KBM-7 (cell line): ENCODE measurements at places on chromosomes 3 and 15.

DNA sequence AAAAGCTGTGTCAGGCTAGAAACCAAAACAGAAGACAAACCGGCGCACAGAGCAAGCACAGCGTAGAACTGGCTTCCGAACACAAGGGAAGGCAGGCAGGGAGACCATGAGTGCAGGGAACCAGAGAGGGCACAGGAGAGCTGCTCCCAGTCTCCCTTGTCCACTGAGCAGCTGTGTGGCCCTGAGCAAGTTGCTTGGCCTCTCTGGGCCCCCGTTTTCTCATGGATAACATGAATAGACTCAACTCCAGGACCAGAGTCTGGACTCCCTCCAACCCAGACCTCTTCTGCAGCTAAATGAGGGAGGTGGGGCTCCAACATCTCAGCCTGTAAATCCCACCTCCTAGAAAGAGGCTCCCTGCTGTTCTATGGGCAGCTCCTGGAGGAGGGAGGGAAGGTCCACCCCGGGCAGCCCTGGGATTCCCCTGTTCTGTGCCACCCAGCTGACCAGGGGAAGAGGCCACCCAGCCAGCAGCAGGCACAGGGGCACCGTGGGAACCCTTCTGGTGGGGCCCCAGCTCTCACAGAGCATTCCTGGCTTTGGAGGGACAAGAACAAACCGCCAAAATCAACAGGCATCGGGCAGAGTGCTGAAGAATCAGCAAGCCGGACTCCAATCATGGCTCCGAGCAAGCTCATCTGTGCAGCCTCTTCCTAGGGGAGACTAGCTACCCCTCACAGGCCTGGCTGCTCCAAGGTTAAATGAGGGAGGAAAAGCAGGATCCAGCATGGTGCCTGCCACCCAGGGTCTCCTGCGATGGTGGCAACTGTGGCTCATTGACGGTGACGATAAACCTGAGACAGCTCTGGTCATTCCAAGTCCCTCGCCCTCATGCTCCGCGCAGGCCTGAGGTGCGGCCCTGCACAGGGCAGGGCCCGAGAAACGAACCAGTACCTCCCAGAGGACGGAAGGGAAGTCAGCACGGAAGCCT is 15.1 kb downstream of the XXYLT1 start:
- DNase-seq = no peak

- DNase-seq = no peak
Measured at GRCh38 chr3:191959876-191960413, 499.0 kb downstream of the PYDC2 start.

GRCh38 chr15:43799945-43800285 is at the start of gene SERINC4:
Gene SERINC4, minus strand, starts transcription at chr15:43800220. Its CDS starts 234 bp downstream, at chr15:43799986.
- no peak for DNase-seq

DNA sequence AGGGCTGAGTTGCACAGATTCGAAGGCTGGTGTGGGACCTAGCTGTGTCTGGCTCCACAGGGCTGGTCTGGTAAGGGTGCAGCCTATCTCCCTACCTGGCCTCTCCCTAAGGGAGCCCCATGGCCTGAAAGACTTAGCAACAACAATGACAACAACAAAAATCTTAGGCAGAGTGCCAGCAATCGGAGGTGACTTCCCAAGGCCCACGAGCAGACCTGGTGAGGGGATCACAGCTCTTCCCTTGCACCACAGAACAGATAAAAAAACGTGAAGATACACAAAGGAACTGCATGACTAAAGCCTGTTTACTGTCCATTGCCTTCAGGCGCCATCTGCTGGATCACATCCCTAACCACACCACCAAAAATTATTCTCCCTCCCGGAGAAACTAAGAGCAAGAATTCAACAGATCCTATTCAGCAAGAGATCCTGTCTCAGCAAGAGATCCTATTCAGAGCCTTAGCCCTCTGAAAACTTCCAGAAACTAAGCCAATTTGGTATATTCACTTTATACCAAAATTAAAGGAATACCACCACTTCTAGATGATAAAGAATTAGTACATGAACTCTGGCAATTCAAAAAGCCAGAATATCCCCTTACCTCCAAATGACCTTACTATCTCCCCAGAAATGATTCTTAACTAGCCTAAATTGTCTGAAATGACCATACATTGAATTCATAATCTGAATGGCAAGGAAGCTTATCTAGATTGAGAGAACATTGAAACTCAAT is 24.1 kb upstream of the OR5K4 start:
- DNase-seq = peak; percentile 72

- no peak for DNase-seq
Measured at GRCh38 chr15:39287322-39288195, 293.3 kb upstream of the THBS1 start.

DNA sequence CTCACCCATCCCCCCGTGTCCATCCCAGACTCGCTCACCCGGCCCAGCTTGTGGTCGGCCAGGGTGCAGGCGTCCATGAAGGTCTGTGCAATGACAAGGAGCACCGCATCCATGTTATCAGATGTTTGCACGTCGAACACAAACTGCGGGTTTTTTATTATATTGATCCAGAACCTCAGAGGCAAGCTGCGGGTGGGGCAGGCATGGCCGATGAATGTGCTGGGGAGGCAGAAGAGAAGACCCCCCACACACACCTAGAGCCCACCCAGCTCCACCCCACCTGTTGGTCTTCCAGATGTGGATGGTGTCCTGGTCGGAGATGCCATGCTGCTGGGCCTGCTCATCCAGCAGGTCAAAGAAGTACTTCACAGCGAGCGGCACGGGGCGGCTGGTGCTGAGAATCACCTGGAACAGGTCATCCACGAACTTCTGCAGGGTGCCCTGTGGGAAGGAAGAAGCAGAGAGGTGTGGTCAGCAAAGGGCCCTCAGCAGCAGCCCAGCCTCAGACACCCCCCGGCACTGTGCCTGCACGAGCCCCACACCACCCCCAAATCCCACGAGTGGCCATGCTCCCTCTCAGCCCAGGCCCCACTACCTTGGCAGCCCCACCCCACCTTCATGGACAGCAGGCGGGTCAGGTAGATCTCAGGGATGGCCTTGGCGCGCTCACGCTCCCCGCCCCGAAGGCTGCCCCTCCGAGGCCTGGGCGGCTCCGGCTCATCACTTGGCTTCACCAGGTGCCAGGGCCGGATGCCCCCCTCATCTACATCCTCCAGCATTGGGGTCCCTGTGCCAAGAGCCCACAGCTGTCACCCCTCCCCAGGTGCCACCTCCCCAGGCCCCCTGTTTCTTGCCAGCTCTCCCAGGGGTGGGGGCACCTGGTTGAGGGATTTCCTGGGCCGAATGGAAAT is 20.3 kb downstream of the PLXNB1 start:
- DNase-seq = no peak

GRCh38 chr3:57706462-57706861 is 13.6 kb upstream of the DENND6A start:
- DNase-seq = peak; percentile 12

DNA sequence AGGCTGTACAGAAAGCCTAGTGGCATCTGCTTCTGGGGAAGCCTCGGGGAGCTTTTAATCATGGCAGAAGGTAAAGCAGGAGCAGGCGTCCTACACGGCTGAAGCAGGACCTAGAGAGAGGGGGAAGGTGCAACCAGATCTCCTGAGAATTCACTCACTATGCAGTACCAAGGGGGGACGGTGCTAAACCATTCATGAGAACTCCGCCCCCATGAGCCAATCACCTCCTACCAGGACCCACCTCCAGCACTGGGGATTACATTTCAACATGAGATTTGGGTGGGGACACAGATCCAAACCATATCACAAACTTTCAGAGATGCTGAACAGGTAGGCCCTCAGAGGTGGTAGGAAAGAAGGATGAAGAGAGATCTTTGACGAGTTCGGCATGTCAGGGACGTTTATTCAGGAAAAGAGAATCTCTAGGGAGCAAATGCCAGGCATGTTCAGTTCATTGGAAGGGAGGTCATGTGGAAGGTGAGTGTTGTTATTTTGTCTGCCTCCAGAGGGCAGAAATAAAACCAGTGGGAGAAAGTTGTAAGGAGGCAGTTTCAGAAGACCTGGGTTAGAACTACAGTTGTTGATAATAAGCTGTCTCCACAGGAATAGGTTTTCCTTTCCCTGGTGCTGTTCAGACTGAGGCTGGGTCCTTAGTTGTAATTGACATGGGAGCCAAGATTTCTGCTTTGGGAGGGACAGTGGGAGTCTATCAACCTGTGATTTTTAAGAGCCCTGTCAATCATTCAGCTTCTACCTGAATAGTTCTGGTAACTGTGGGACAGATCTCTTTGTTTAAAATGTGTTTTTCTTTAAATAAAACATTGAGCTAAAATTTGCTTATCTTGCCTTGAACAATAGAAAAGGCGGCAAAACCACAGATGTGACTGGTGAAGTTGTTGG is 4.3 kb upstream of the FNDC3B start:
- peak; percentile 72 for DNase-seq

DNA sequence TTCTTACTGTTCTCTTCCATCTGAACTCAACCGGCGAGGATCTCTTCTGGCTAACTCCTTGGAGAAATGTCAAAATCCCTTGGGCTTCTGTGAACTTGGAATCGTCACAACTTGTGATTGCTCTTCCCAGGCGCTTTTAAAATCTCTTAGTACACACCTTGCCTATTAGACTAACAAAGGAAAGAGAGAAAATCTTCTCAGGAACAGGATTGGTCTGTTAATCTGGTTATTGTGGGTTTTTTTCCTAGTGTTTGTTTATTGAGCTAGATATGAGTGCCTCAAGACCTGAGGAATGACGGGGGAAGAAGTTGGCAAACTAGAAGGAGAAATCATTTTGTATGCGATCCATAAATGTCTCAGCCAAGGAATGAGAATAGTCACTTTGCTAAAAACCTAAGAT is at the start of gene ATP13A5:
Gene ATP13A5 (minus strand): TSS at position 48 of the 400 bp plus-strand sequence. CDS start 28 bp downstream, at position 20.
- DNase-seq = no peak

- DNase-seq = no peak
Measured at GRCh38 chr3:2274526-2274925, 175.9 kb downstream of the CNTN4 start.
